ENCODE measurements at places on chromosomes 5 and 9. TPM values are rescaled to one million over a fixed set of nuclear protein-coding genes. Genes with fewer than 3 reads are reported as not detected.

The MAMDC4 gene
- 1.5 TPM for total RNA-seq

The FOXD1 gene
- 2.3 TPM for total RNA-seq

The PANK3 gene
- 61.3 TPM for total RNA-seq

The PCDHA9 gene
- under 0.01 TPM for total RNA-seq

The IFNA8 gene
- total RNA-seq: not detected

The GLRA1 gene
- total RNA-seq: not detected

The DPYSL3 gene
- total RNA-seq: 3.7 TPM

The PCDHGA1 gene
- 0.26 TPM for total RNA-seq

The IFNK gene
- not detected for total RNA-seq

The IDNK gene
- total RNA-seq: 3.7 TPM

The HMMR gene
- total RNA-seq: 1.4 TPM

The SPINK6 gene
- total RNA-seq: not detected

The PCDHGC3 gene
- 9.5 TPM for total RNA-seq

The CDH9 gene
- total RNA-seq: not detected

The TAF11L5 gene
- total RNA-seq: not detected

The GRM6 gene
- not detected for total RNA-seq

The PCDHAC1 gene
- 1.7 TPM for total RNA-seq

The FOXD4 gene
- total RNA-seq: 0.26 TPM

The TAS2R1 gene
- not detected for total RNA-seq

The PCDHGA4 gene
- 0.53 TPM for total RNA-seq

The NRARP gene
- total RNA-seq: 3.4 TPM

The PCDHA2 gene
- under 0.01 TPM for total RNA-seq

The AQP7 gene
- not detected for total RNA-seq

The ENHO gene
- 0.13 TPM for total RNA-seq

The TRMO gene
- total RNA-seq: 25.0 TPM

The SPINK9 gene
- total RNA-seq: not detected

The CD74 gene
- total RNA-seq: 3.8 TPM

The DBH gene
- not detected for total RNA-seq

The PPP1R26 gene
- total RNA-seq: 27.9 TPM

The FKTN gene
- total RNA-seq: 17.9 TPM

The MLANA gene
- not detected for total RNA-seq

The PCDHGA10 gene
- 2.1 TPM for total RNA-seq

The SAPCD2 gene
- 1.2 TPM for total RNA-seq

The PCDHGB5 gene
- total RNA-seq: 5.1 TPM

The ZNF883 gene
- total RNA-seq: 1.2 TPM

The LHX3 gene
- total RNA-seq: not detected

The FLT4 gene
- under 0.01 TPM for total RNA-seq

The ANKRD18B gene
- 6.0 TPM for total RNA-seq

The ROR2 gene
- total RNA-seq: 0.13 TPM

The MYMK gene
- not detected for total RNA-seq

The TMEM232 gene
- total RNA-seq: 0.79 TPM
